ENCODE measurements at places on chromosomes 3 and 15.

DNA sequence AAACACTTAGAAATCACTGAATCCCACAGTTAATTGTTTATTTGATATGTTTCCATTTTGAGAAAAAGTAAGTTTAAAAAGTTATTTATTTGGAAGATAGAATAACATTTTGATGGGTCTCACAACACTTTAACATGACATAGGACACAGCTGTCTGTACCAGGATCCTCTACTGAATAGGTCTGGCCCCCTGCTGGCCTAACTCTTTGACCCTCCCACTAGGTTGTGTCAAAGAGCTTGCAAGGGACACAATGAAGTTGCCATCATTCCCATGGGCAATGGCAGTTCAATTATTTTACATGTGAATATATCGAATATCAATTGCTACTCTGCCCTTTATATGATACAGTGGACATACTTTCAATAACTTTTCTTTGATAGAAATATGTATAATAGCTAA, 138.9 kb downstream of the EPHA3 start:
- DNase-seq = no peak

DNA sequence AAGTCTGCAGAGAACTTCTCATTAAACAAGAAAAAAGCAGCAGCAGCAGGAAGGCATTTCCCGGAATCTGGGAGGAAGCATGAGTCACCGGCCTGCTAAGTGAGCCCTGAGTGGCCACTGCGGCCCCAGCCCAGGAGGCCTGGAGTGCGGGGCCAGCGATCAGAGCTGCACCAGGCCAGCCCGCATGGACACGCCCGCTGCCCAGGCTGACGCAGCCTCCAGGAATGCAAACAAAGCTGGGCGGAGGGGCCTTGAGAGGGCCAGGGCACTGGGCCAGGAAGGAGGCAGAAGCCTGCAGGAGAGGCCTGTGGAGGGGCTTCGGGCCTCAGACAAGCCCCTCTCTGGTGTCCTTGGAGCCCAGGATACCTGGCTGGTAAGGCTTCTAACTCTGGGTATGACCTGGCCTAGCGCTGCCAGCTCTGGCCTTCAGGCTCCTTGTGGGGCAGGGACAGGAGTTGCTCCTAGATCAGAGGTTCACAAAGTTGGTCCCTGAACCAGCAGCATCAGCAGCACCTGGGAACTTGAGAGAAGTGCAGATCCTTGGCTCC, 101.2 kb downstream of the SMAD6 start:
- DNase-seq = no peak

GRCh38 chr3:161371441-161372320, at the start of gene SPTSSB:
Gene SPTSSB (minus strand): TSS chr3:161371517. CDS start chr3:161346323, 25,194 bp downstream.
- peak; percentile 12 for DNase-seq

DNA sequence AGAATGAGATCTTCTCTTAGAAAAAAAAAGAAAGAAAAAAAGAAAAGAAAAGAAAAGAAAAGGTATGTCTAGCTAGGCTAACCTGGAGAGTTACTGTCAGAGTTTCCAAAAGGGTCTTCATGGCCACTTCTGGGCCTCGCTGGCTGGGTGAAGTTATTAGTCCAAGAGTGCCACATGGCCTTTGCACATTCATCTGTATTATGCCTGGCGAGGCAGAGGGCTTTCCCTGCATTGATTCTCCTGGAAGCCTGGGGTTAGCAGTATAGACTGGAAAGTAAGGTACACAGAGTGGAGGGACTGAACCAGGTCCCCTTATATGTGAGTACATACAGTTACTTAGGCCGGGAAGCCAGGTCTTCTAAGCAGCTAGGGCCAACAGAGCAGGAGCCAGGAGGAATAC, 54.8 kb upstream of the CGNL1 start:
- no peak for DNase-seq

- DNase-seq = no peak
Observed at GRCh38 chr3:56291953-56292352, 176.3 kb downstream of the ERC2 start.

GRCh38 chr15:47609693-47610092, 107.6 kb upstream of the SEMA6D start:
- DNase-seq = no peak

DNA sequence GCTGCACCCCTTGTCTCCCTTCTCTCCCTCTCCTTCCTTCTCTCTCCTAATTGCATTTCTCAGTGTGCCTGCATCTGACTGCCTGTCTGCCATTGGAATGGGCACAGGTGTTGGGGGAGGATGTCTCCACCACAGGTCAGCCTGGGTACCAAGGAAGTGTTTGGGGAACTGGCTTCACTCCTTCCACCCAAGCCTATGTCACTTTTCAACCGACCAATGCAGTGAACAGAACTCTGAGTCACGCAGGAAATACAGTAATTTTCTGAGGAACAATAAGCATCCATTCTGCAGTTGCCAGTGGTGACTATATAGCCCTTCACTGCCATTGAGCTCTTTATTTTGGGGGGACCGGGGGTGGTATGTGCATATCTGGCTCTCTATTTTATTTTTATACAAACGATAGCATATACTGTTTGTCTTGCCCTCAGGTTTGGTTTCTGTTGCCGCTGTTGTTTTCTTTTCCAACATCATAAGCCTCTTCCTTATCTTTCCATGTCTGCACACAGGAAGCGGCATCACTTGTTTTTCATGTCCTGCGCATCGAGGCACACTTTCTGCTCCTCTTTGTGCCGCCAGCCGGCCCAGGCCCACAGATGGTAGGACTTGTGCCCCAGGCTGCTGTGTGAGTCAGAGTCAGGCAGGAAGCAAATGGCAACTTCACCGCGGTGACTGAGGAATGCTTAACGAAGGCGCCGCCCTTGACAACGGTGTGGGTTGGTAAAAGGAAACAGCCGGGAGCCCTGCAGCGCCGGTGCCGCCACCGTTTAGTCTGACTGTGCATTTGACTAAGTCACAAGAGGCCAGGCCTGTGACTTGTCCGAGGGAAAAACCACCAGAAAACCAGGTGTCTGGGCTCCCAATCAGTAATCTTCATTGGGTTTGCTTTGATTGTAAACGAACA, 21.1 kb upstream of the CDCP1 start:
- DNase-seq = peak; percentile 60

- DNase-seq = no peak
Observed at GRCh38 chr15:90046911-90047392, 45.8 kb downstream of the ZNF710 start.

- no peak for DNase-seq
Observed at GRCh38 chr15:39546842-39547241, 34.0 kb upstream of the THBS1 start.

DNA sequence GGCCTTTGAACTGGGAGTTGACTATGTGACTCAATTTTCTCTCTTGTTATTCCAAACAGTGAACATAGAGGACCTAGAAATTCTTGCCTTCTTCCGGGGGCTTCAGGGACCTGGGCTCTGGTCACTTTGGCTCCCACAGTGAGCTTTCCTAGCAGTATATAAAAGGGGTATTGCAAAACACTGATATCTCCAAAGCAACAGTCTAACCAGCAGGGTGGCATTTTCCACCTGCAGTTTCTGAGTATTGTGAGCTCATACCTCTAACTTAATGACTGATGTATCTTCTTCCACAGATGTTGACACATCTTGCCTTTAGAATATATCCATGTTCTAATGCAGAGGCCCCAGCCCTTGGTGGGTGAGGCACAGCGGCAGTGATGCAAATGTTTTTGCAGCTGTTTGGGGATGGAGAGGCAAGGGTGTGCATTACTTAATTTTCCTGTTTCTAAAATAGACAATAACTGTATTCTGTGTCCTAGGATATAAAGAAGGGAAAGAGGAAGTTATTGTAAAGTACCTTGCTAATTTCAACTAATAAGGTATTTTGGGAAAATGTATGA, 45.7 kb upstream of the ADGRG7 start:
- no peak for DNase-seq

GRCh38 chr3:142356818-142357217, 91.0 kb downstream of the XRN1 start:
- no peak for DNase-seq

DNA sequence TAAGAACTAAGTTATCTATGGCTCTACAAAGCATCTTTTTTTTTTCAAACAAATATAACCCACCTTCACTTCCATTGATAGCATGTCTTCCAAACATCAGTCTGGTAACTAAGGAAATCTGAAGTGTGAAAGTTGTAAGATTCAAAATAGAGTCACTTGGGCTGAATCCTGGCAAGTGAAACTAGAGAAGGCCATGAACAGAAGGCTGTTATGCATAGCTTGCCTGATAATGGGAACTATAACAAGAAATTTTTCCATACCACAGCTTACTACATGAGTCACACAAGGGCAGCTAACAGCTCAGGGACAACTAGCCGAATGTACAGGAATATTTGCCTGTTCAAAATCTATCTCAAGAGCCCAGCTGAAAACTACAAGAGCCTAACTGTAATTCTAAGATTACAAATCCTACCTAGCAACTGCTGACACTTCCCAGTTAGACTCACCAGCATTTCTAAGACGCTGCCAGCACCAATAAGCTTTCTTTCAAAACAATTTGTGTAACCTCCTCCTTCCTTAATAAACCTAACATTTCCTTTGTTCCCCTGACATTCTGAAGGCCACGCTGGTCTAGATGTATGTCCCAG, 1066.5 kb downstream of the PLOD2 start:
- no peak for DNase-seq

GRCh38 chr3:148990236-148990635, 1.1 kb upstream of the GYG1 start:
- peak; percentile 68 for DNase-seq

DNA sequence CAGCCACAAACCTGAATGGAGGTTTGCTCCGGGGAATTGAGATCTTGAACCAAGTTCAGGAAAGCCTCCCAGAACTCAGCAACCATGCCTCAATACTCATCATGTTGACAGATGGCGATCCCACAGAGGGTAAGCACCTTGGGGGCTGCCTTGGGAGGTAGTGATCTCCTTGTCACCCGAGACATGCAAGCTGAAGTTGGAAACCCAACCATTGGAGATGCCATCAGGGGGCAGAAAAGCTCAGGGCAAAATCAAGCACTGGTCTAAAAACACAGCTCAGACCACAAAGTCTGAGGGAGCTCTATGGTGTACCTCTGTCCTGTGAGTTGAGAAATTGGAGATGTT, 5.8 kb downstream of the ITIH1 start:
- no peak for DNase-seq

- DNase-seq = no peak
Observed at GRCh38 chr3:100075851-100076730, 38.2 kb downstream of the FILIP1L start.

GRCh38 chr3:144270100-144270499, 298.5 kb downstream of the DIPK2A start:
- DNase-seq = no peak

DNA sequence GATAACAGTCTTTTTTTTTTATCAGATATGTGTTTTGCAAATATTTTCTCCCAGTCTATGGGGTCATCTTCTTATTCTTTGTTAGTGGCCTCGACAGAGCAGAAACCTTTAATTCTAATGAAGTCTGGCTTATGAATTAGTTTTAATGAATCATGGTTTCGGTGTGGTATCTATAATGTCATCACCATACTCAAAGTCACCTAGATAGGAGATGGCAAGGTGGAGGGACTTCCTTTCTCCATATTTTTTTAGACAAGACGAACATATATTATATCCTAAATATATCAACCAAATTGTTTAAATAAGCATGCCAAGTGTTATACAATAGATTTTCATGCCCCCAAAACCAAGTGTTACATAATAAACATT, 60.4 kb downstream of the CD200 start:
- DNase-seq = no peak
